ENCODE measurements at places on chromosomes 2 and 18.

DNA sequence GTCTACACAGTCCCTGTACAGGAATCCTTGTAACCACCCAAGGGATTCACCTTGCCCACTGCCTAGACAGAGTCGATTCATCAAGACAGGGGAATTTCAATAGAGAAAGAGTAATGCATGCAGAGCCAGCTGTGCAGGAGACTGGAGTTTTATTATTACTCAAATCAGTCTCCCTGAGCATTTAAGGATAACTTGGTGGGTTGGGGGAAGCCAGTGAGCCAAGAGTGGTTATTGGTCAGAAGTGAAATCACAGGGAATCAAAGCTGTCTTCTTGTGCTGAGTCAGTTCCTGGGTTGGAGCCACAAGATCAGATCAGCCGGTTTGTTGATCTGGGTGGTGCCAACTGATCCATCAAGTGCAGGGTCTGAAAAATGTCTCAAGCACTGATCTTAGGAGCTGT, 17.8 kb upstream of the FAM98A start:
- no peak for DNase-seq

DNA sequence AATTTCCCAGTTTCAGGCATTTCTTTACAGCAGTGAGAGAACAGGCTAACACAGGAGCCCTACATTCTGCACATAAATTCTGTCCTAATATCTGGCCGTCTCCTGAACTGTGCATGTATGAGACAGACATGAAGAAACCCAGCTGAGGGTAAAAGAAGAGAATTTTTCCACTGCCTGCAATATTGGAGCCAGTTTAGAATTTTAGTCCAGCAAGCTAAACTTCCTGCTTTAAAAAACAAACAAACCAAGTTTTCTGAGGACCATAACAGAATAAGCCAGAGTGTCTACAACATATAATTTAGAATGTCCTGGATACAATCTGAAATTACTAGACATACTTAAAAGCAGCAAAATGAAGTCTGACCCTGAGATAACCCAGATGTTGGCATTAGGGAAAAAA, 215.1 kb upstream of the KLHL29 start:
- DNase-seq: no peak

- DNase-seq: no peak
Measured at GRCh38 chr2:66343259-66343658, 91.7 kb upstream of the MEIS1 start.

GRCh38 chr2:134138115-134138514, 115.8 kb upstream of the MGAT5 start:
- peak; percentile 15 for DNase-seq

DNA sequence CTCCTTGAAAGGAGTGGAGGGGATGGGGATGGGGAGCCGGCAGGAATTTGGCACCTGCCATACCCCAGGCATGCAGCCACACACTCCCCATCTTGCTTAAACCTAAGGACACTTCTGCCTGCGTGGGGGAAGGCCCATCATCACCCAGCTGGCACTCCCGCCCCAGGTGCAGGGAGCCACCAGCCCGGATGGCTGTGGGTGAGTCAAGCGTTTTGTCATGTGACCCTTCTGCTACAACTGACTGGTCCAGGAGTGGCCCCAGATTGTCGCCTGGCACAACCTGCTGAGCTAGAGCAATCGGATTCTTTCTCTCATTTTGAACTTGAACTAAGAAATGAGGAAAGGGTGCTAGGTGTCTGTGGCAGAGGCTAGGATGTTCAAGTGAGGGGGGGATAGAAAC, 61.3 kb downstream of the TSN start:
- no peak for DNase-seq

DNA sequence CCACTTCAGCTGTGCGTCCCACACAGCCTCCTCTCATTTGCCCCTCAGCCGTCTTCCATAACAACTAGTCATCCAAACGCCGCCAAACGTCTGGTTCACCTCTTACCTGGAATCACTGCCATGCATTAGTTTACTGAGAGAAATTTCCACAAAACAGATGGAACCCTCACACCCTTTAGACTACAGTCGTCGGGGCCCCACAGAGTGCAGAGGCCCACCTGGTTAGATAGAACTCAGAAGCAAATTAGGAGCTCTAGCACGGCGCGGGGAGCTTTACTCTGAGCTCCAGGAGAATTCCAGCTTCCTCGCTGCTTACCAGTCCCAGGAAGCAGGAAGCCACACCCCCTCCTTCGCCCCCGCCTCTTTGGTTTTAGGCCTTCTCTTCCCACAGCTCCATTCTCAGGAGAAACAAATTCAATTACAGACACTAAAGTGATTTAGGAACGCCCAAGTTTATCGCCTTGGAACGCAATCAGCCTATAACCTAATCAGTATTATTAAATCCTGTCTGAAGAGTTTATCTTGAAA, 9.4 kb downstream of the RNU2-63P start:
- DNase-seq: no peak

DNA sequence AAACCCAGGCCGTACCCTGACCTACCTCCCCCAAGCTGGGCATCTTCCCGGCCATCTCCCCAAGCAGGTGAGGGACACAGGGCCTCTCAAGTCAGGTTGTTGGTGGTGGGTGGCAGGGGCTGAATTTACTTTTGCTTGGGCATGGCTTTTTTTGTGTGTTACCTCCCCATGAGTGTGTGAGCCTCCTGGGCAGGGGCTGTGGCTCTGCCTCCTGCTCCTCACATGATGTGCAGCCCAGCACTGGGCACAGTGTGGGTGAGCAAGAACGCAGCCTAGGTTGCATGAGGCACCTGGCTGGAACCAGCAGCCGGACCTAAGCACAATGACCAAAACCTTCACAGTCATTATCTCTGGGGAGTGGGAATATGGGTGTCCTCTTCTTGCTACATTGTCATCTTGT, 22.3 kb downstream of the CELF4 start:
- DNase-seq: no peak

GRCh38 chr18:69161383-69162028, 239.2 kb upstream of the DOK6 start:
- peak; percentile 29 for DNase-seq

- DNase-seq: peak; percentile 67
Measured at GRCh38 chr2:42828487-42829425, 36.4 kb upstream of the HAAO start.

- DNase-seq: peak; percentile 28
Measured at GRCh38 chr2:148122788-148123187, 101.9 kb downstream of the MBD5 start.

GRCh38 chr2:176163672-176164056, 6.6 kb downstream of the HOXD3 start:
- DNase-seq: no peak

GRCh38 chr18:67864677-67865340, 348.3 kb upstream of the DSEL start:
- DNase-seq: peak; percentile 52

GRCh38 chr2:238694136-238694755, 153.6 kb upstream of the TWIST2 start:
- DNase-seq: no peak

DNA sequence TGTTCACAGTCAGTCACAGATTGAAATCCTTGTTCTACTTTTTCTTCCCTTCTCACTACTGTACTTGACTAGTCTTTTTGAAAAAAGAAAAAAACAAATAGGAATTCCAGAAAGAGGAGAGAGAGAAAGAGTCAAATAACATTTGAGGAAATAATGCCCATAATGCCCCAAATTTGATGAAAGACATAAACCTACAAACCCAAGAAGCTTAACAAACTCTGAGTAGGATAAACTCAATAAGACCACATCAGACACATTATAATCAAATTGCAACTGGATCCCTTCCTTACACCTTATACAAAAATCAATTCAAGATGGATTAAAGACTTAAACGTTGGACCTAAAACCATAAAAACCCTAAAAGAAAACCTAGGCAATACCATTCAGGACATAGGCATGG, 30.9 kb downstream of the TMEM185B start:
- DNase-seq: no peak

GRCh38 chr2:173217116-173217840, 137.4 kb upstream of the CDCA7 start:
- DNase-seq: no peak

DNA sequence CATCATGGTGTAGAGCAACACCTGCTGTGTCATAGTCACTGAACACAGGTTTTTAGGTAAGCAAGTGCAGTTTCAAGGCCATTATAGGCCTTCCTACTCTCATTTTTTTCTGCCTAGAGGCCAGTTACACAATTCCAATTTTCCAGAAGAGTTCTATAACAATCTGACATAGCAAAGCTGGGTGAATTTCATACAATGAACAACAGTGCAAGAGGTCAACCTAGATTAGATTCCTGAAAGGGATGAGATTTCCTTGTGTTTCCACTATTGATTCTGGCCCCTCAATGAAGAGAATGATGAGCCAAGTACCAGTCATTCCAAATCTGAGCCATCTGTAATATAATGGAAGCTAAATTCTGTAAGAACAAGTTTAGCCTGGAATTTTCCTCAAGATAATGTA, 15.3 kb upstream of the CD28 start:
- no peak for DNase-seq

DNA sequence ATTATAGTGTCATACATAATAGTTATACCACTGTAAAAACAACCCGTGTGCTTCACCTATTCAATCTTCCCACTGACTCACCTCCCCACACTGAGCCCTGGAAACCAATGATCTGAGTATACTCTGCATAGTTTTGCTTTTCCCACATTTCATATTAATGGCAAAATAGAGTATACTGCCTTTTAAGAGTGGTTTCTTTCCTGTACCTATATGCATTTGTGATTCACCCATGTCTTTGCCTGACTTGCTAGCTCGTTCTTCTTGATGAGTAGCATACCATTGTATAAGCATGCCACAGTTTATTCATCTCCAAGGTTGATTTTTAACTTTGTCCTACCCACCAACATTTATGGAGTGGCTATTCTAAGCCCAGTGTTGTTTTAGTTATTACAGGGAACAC, 686.4 kb downstream of the PLCL1 start:
- no peak for DNase-seq

DNA sequence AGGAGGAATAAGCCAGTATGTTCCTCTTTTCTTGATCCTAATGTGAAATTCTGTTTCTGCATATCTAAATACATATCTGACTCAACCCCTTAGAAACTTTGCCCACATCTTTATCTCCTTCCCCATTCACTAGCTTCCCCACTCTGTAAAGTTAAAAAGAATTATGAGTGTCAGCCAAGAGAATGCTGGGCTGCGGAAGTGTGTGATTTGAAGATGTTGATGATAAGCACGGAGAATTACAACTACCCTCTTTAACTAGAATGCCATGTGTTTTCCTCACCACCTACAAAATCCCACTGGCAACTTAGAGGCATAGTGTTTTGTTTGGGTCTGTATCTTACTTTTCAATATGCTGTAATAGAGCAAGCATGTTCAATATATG, 490.4 kb upstream of the FANCL start:
- DNase-seq: no peak

DNA sequence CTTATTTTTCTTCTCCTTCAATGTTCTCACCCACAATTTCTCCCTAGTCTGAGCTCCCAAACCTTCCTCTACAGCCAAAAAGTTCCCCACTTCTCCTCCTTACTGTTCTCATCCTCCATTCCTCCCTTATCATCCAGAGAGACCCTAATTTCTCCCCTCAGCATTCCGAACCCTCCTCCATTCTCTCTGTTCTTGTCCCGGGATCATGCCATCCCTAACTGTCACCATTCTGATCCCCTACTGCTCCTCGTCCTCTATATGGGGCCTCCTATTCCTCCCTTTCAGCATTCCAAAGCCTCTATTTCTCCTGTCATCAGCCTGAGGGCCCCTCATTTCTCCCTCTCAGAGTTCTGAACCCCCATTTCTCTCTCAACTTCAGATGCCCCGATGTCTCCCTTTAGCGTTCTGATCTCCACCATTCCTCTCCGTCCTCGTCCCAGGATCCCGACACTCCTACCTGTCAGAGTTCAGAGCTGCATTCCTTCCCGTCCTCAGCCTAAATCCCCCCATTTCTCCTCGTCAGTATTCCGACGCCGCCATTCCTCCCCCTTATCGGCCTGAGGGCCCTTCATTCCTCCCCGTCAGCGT, 522 bp downstream of the MBD1 start:
- no peak for DNase-seq

DNA sequence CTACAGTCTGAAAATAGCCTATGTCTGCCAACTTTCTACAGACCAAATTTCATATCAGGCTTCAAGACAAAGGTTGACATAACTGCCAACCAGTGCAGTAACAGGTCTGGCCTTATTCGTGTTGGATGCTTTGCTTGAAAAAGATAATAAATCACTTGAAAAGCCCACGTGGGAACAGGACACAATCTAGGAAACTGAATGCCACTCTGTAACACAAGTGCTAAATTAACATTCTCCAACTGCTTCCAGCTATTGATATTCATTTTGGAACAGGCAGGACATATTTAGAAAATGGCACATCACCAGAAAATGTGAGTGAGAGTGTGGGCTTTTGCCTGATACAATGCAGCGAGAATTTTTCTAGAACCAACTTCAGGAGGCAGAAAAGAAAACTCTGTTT, 165.9 kb upstream of the CCDC150 start:
- no peak for DNase-seq
